HFF-Myc (cell line): ENCODE measurements at places on chromosomes 4 and X.

DNA sequence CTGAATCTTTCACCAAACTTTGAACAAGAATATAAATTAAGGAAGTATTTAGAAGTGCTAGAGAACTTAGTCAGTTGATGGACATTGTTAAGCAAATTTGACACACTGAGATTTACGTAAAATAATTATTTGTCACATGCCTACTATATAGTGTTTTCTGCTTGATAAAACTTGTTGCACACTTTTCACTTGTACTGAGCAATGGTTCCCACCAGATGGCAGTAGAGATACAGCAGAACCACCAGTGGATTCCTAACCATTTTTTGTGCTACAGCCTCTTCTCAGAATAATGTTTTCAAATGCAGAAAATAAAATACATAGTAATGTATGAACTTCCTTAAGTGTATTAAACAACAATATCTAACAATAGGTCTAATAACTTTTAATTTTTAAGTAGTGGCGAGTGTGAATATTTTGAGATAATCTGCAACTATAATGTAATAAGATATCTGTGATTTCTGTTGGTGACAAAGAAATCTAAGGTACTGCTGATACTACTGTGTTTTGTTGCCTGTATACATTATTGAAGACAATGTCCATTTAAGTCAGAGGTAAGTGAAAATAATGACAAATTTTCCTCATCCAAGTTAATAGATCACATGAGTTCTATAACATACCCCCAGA lies 81.2 kb downstream of the APOOL start:
- DNase-seq: no peak

DNA sequence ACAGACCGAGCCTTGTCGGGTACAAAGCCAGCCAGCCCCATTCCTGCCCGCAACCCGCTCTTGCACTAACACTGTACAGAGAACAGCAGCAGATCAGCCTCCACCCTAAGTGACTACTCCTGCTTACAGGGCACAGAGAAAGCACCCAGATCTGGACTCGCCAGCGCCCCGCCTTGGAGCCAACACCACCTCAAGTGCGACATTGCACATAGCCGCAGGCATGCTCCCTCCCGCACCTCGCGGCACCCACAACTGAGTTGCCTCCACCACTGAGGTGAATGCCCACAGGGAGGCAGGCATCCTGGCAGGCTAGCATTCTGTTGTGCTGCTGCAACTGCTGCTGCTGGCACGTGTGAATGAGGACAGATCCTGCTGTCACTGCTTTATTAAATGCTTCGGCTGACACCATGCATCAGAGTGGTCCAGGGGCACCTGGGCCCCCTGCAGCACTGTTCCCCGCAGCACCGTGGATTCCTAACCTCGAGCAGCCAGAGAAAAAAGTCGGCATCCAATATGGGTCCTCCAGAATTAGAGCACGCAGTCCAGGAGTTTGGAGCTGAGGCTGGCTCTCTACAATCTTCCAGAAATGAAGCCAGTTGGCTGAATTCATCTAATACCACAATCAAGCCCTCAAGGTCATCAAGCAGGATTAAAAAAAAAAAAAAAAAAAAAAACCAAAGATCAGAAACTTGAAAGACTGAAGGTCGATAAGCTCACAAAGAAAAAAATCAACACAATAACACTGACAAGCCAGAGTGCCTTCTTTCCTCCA lies 352.9 kb downstream of the GASK1B start:
- DNase-seq: no peak

DNA sequence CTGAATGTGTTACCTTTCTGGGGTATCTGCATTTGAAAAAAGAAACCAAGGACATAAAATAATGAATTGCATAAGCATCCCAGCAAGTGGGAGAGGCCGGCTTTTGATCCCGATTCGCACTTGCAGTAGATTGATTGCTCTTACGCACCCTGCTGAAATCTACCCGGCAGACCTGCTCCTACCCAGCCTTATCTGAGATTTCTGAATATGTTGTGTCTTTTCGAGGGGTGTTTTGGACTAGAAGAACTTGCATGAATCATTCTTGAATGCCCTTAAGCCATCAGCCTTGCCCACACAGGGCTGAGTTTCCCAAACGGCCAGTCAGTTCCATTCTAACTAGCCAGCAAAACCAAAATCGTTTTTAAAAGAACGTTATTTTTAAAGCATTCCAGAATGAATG lies 174.4 kb upstream of the BCOR start:
- DNase-seq: no peak

DNA sequence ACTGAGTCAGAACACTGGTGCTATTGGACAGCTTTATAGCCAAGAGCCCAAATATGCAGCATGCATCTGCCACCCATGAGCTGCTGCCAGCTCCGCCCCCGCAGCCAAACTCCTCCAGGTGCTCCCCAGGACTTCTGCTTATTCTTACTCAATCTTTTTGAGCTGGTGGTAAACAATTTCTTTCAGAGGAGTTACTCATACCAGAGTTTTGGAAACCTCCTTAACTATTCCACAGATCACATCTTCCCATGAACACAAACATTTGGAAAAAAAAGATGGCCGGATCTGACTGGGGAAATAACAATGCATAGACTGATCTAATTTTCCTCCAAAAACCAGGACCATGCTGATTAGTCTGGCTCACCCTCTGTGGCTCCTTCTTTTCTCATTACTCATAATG lies 399.9 kb downstream of the GPM6A start:
- DNase-seq: no peak

GRCh38 chrX:10608099-10608498 lies 12.3 kb downstream of the MID1 start:
- no peak for DNase-seq

DNA sequence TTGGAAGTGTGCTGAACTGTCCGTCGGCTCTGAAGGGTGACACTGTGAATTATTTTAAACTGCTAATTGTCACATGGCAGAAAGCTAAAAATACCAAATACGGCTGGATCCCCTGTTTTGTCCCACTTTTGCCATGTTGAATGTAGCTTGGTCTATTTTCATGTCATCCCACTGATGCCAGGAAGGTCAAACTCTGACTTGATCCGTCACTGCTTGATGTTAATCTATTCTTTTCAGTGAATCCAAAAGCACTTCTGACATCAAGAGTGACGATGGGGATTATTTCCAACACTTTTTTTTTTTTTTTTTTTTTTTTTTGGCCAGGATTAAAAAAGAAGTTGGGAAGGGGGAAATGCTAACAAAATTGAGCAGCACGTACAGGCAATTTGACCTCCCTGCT lies 734.6 kb upstream of the TENM3 start:
- no peak for DNase-seq

DNA sequence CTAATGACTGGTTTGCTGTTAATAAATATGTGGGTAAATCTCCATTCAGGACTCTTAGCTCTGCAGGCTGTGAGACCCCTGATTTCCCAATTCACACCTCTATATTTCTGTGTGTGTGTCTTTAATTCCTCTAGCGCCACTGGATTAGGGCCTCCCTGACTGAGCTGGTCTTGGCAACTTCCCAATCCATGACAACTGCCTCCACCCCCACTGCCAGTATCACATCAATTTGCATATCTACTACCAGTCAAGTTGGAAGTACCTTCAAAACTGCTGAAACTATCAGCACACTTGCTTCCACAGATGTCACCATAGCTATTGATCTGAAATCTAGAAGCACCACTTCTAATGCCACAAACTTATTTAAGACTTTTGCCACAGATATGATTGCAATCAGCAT lies 27.6 kb downstream of the OPRPN start:
- no peak for DNase-seq

- no peak for DNase-seq
Measured at GRCh38 chr4:186695392-186695791, 28.3 kb downstream of the FAT1 start.

GRCh38 chrX:5449323-5449722 lies 779.3 kb downstream of the NLGN4X start:
- DNase-seq: no peak

DNA sequence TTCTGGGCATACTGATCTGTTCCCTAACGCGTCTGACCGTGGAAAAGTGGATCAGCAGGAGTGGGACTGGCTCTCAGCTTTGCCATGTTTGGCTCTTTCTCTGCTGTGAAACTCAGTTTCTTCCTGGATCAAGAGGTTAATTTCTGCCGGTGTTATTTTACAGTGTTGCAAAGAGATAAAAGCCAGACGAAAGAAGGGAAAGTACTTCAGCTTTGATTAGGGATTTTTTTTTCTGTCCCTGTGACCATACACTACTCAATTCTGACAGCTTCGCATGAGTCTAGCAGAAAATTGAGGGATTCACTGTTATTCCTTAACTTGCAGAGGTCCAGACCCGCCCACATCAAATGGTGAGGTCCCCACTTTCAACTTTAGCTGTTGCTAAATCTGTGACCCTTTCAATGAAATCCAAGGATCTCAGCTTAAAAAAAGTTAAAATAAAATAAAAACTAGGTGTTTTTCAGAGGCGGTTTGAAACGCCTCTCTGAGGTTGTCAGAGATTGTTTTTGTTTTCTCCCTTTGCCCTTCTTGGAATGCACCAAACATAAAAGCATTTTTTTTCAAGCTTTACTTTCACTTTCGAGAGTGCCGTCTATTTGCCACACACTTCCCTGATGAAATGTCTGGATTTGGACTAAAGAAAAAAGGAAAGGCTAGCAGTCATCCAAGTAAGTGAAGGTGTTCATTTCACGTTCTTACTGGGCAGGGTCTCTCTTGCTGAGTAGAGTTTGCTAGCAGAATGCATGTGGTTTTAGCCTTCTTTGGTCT lies at the start of gene TLR3:
Gene TLR3 (plus strand): TSS at position 576 of the 768 bp plus-strand sequence. CDS start 7,464 bp downstream, outside the sequence.
- DNase-seq: no peak
